ENCODE measurements at places on chromosomes 5 and 9. TPM values are rescaled to one million over a fixed set of nuclear protein-coding genes. Genes with fewer than 3 reads are reported as not detected.

Gene BNC2
- total RNA-seq, result 30.8 TPM

Gene TEK
- total RNA-seq, result 10.4 TPM

Gene KIF24
- 2.6 TPM for total RNA-seq

Gene ADAMTS13
- 3.2 TPM for total RNA-seq

Gene SH2D3C
- 5.7 TPM for total RNA-seq

Gene SPATA6L
- 2.1 TPM for total RNA-seq

Gene C8G
- not detected for total RNA-seq

Gene PIP5K1B
- total RNA-seq, result 5.0 TPM

Gene NEUROG1
- total RNA-seq, result not detected

Gene CDH6
- 6.9 TPM for total RNA-seq

Gene NEURL1B
- 15.9 TPM for total RNA-seq

Gene PLPPR1
- total RNA-seq, result 1.5 TPM

Gene PCDHGA1
- 0.39 TPM for total RNA-seq

Gene OLFM1
- 4.8 TPM for total RNA-seq

Gene NR2F1-AS1
- 5.4 TPM for total RNA-seq

Gene LHX3
- 0.10 TPM for total RNA-seq

Gene LCN9
- not detected for total RNA-seq

Gene TAF11L14
- not detected for total RNA-seq

Gene FCN2
- 0.39 TPM for total RNA-seq

Gene AGXT2
- not detected for total RNA-seq

Gene LOX
- 170 TPM for total RNA-seq

Gene MSX2
- 10.9 TPM for total RNA-seq

Gene INSYN2B
- 0.10 TPM for total RNA-seq

Gene RBM27
- total RNA-seq, result 34.9 TPM

Gene ENTR1
- 21.4 TPM for total RNA-seq

Gene FBP1
- 5.1 TPM for total RNA-seq

Gene C9orf152
- total RNA-seq, result 0.30 TPM

Gene HRH2
- total RNA-seq, result 1.5 TPM

Gene WNT8A
- not detected for total RNA-seq

Gene PCDHB7
- 1.1 TPM for total RNA-seq

Gene TTC16
- total RNA-seq, result not detected

Gene PCDHB8
- total RNA-seq, result 0.49 TPM

Gene CCNJL
- 3.2 TPM for total RNA-seq

Gene MACROH2A1
- 127 TPM for total RNA-seq

Gene AK1
- 47.1 TPM for total RNA-seq

Gene OR1L6
- total RNA-seq, result not detected

Gene CDX1
- total RNA-seq, result 0.49 TPM

Gene GLRA1
- total RNA-seq, result not detected

Gene NMRK1
- total RNA-seq, result 12.7 TPM

Gene TLX3
- total RNA-seq, result not detected

Gene FER
- total RNA-seq, result 31.8 TPM

Gene THBS4
- total RNA-seq, result 12.3 TPM

Gene MSH3
- 19.3 TPM for total RNA-seq

Gene FAXDC2
- total RNA-seq, result 26.7 TPM

Gene REEP2
- total RNA-seq, result 1.7 TPM

Gene TAF11L10
- not detected for total RNA-seq

Gene ZFP37
- 5.5 TPM for total RNA-seq

Gene FOXD4L6
- total RNA-seq, result not detected

Gene CARD6
- 3.9 TPM for total RNA-seq

Gene C9orf85
- total RNA-seq, result 16.1 TPM

Gene PCDHAC1
- 0.69 TPM for total RNA-seq

Gene FRRS1L
- total RNA-seq, result 1.5 TPM

Gene CDH18
- total RNA-seq, result 16.5 TPM
